ENCODE measurements at places on chromosomes 11 and 22.
A peak's percentile ranks its signal among the peaks of the same experiment; 100 is the strongest.

GRCh38 chr11:6737872-6738466, 33.8 kb downstream of the OR2AG2 start:
- DNase-seq = peak; percentile 41

GRCh38 chr11:22703591-22703990, 37.2 kb downstream of the GAS2 start:
- peak; percentile 83 for DNase-seq

- DNase-seq = no peak
These were observed 4.8 kb upstream of the VPS11 start for GRCh38 chr11:119062779-119063178.

- no peak for DNase-seq
These were observed 20.9 kb upstream of the NAALAD2 start for GRCh38 chr11:90113541-90113940.

DNA sequence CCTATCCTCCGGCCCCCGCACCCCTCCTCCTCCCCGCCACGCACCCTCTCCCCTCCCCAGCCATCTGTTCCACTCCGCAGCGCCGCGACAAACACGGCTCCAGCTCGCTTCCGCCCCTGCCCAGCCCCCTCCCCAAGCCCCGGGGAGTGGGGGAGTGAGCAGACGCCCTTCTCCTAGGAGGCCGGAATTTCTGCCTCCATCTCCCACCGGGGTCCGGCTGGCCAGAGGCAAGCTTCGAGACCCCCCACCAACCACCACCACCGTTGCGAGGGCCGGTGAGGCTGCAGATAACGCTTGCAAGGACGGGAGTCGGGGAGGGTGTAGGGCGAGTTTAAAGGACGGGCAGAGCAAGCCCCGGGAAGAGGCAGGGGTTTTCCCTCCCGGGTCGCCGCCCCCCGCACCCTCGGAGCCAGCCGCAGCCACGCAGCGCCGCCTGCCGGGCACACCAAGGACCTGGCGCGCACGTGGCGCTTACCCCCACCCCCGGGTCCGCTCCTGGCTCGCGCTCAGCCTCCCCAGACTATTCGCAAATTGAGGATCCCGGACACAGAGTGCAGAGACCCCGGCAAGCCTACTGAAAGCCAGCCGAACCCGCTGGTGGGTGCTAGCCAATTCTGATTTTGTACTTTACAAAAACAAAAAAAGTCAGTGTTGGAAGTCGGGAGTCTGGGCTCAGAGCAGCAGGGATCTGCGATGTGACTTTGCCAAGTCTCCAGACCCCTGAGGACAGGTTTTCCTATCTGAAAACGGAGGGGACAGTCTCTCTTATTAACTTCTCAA, 22.6 kb downstream of the RTN4RL2 start:
- DNase-seq = no peak

- DNase-seq = peak; percentile 50
These were observed 105.9 kb upstream of the C11orf58 start for GRCh38 chr11:16632295-16633200.

GRCh38 chr22:46074771-46075551, 75.4 kb upstream of the PPARA start:
- no peak for DNase-seq

DNA sequence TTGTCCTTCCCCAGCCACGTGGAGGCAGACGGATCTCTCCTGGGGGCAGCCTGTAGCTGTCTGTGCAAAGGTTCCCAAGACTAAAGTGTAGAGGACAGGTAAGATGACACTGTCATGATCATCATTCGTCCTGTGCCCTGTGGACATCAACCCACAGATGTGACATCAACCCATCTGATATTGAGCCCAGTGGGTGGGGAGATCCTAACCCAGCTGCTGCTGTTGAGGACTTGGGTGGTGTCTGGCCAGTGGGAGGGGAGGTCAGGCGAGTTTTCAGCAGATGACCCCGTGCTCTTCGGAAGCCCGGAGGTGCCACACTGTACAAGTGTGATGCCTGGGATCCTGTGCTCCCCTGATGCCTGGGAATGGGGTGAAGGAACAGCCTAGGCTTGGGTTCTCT, 1.2 kb upstream of the GAL start:
- no peak for DNase-seq

DNA sequence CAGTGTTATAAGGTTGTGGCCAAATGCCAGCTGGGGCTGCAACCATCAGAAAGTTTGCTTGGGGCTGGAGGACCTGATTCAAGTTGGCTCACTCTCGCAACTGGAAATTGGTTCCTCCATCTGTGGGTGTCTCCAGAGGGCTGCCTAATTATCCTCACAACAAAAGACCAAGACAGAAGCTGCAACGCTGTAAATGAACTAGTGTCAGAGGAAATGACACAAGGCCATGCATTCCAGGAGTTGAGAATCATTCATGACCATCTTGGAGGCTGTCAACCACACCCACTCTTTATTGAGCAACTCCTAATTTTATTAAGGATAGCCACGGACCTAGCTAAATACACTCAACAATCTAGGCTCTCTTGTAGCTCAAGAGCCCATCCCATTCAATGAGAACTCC, 1060.8 kb downstream of the OPCML start:
- no peak for DNase-seq

DNA sequence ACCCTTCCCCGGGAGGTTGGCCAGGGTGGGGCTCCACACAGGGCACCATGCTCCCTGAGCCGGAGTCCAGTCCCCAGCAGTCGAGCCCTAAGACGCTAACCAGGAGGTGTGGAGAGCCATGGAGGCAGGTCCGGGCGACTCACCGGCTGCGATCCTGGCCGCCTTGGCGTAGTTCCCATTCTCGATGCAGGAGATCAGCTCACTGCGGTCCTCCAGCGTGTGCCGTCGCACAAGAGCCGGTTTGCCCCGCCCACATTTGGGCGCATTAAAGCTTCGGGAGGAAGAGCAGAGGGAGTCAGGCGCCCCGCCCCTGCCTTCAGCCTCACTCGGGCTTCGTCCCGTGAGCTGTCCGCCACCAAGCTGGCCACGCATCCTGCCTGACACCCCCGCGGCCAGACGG, 50.8 kb downstream of the BRD1 start:
- DNase-seq = no peak

GRCh38 chr11:96464700-96465307, 75.0 kb downstream of the JRKL start:
- peak; percentile 68 for DNase-seq

- peak; percentile 89 for DNase-seq
These were observed 39.7 kb downstream of the OR4D9 start for GRCh38 chr11:59550842-59551658.

GRCh38 chr22:23083315-23084021, 13.1 kb downstream of the GNAZ start:
- no peak for DNase-seq

DNA sequence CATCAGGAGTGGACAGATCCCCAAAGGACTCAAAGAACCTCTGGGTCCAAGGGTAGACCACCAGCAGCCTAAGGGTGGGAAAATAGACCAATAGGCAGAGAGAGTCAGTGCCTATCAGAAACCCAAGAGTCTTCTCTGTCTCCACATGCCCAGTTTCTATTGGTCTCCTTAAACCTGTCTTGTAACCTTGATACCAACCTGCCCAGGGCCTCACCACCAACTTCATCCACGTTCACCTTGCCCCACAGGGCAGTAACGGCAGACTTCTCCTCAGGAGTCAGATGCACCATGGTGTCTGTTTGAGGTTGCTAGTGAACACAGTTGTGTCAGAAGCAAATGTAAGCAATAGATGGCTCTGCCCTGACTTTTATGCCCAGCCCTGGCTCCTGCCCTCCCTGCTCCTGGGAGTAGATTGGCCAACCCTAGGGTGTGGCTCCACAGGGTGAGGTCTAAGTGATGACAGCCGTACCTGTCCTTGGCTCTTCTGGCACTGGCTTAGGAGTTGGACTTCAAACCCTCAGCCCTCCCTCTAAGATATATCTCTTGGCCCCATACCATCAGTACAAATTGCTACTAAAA, at the start of gene HBB:
TSS of gene HBB (minus strand) at position 340 of the 579 bp plus-strand sequence. CDS start at position 290, 50 bp downstream.
- no peak for DNase-seq

- no peak for DNase-seq
These were observed 88.5 kb downstream of the WNT7B start for GRCh38 chr22:45888221-45889092.
